NCI-H774 (cell line): ENCODE measurements at places on chromosomes 3 and 15.
A peak's percentile ranks its signal among the peaks of the same experiment; 100 is the strongest.

DNA sequence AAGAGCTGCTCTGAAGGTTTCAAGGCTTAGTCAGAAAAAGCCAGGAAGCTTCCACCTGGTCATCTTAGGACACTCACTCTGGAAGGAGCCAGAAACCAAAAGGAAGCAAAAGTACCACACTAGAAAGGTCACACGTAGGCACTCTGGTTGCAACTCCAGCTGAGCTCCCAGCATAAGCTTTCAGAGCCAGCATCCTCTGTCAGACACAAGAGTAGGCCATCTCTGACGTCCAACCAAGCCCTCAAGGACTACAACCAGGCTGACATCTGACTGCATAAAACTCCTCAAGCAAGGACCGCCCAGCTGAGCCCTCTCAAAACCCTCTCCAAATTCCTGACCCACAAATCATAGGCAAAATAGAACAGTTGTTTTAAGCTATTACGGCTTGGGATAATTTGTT, 12.8 kb downstream of the SH3BP5 start:
- DNase-seq = no peak

- no peak for DNase-seq
These were observed 41.5 kb upstream of the MFGE8 start for GRCh38 chr15:88954431-88955277.

- no peak for DNase-seq
These were observed 3.6 kb downstream of the MESD start for GRCh38 chr15:80985981-80986380.

DNA sequence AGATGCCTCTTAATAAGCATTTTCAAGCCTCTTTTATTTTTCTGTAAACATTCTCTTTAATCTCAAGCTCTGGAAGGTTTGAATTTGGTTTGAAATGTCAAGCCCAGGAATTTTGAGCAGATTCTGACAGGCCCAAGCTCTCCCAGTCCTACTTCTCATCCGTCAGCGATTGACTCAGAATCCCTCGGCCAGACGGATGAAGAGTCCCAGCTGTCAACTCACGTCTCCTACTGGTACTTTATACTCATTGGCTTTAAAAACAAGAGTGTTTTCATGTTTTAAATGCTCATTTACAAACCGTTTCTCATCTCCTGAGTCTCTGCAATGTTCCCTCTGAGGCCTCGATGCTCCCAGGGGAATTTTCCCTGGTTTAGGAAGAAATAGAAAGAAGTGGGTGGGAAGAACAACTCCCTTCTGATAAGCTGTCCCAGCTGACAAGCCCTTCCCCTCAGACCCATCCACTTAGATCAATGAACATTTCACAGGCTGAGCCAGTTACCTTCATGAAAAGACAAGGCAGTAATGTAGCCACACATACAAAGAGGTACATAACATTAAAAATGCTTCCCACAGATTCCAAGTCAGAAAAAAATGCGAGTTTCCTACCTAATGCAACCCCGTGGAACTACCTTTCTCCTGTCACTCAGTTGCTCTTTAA, 478.2 kb upstream of the DPH6 start:
- DNase-seq = no peak

DNA sequence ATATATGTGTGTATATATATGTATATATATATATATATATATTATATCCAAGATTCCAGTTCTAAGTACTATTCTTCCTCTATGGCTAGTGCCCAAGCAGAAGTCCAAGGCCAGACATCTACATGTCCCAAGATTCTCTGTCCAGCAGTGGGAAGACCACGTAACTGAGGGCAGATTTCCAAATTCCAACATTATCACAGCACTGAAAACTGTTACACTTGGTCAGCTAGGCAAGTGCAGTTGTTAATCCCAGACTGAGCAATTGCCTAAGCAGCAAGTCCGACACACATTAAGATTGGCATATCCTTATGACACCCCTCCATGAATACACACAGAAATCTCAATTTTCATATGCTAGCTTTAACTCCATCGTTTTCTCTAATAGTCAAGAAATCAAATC, 1148.5 kb downstream of the IGSF11 start:
- DNase-seq = no peak

GRCh38 chr3:33980252-33980651, 181.8 kb downstream of the PDCD6IP start:
- DNase-seq = peak; percentile 4

DNA sequence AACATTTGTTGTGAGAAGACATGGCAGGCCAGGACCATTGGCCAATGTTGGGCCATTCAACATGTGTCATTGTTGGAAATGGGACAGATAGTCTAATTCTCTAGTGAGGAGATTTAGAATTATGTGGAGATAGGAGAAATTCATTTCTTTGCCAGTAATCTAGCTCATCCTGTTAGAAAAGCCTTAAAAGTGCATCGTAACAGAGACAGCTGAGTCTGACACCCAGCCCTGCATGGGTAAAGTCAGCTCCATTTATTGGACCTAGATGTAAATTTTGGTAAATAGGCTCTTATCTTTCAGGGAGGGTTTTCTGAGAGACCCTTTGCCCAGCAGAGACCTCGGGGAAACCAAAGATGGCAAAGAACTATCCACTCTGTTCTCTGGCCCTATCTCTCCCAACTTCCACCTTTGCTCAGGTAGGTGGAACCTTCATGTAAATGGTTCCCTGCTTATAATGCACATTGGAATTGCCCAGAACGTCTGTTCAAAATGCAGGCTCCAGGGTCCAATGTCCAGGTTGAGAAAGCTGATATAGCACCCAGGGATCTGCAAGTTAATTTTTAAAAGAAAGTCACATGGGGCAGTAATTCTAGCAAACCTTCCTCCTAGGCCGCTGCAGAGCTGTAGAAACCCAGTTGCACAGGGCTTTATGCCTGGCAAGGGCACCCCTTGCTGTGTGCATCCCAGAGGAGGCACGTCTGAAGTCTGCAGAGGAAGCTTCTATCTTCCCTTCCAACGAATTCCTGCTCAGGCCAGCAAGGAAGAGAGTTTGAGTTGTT, 365.9 kb upstream of the PROK2 start:
- DNase-seq = no peak

DNA sequence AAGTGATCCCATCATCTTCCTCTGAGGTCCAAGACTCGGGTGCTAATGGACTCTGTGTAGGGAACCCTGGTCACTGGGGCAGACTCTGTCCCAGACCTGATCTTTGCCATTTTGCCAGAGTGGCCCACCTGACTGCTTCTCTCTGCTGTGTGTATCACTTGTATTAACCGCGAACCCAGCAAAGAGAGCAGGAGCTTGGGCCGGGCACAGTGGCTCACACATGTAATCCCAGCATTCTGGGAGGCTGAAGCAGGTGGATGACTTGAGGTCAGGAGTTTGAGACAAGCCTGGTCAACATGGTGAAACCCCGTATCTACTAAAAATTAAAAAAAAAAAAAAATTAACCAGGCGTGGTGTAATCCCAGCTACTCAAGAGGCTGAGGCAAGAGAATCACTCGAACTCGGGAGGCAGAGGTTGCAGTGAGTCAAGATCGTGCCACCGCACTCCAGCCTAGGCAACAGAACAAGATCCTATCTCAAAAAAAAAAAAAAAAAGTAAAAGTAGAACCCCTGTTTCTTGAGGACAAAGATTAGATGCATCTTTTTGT, 32.9 kb upstream of the CYP11A1 start:
- DNase-seq = no peak

DNA sequence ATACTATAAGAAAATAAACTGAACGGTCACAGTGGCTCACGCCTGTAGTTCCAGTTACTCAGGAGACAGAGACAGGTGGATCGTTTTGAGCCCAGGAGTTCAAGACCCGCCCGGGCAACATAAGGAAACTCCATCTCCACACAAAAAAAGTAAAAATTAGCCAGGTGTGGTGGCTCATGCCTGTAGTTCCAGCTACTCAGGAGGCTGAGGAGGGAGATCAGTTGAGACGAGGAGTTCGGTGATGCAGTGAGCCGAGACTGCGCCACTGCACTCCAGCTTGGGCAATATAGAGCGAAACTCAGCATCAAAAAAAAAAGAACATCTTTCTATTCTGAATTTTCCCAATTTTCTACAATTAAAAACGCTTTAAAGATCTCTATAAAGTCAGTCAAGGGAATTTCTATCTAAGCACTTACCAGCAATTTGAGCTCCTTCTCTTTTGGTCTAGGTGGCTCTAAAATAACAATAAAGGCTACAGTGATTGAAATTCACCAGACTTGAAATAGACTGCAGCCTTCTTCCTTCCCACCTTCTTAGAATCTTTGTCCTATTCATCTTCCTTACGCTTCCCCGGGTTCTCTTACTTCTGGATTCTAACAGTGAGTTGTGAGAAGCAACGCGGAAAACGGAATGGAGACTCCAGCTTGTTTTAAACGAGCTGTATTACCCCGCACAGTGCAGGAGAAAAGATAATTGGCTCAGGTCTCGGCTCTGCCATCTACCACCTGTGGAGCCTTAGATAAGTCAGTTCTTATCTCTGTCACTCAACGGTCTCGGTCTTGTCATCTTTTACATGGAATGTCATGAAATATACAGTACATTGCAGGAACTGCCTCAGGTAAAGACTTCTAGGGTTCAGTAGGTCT, 812 bp upstream of the SEC62 start:
- DNase-seq = peak; percentile 63

GRCh38 chr15:39575180-39575579, 5.7 kb upstream of the THBS1 start:
- DNase-seq = no peak

DNA sequence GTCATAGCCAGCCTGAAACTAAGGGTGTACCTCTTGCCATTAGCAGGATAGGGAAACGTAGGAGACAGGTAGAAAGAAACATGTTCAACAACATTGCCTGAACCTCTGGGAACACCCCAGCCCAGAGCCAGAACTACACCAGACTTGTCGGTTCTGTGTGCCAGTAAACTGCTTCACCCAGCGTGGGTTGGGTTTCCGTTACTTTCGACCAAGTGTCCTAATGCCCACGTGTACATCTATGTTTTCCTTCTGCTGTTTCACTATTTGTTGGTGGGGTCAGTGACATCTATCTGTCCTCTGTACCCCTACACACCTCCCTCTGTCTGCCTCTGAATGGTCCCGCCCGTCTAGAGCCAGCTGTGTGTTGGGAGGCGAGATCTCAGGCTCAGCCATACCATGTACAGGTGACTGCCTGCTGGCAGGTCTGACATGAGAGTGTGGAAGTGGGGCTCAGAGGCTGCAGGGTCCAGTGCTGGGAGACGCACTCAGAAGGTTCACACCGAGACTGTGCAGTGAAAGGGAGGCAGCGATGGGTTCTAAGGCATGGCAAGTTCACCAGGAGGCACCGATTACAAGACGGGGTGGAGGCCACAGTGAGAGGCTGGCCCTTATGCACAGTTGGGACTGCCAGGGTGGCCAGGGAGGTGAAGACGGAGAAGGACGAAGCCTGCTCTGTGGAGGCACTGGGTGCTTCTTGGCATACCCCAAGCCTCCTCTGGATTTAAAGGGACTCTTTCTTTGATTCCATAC, 36.4 kb downstream of the SSUH2 start:
- DNase-seq = no peak

DNA sequence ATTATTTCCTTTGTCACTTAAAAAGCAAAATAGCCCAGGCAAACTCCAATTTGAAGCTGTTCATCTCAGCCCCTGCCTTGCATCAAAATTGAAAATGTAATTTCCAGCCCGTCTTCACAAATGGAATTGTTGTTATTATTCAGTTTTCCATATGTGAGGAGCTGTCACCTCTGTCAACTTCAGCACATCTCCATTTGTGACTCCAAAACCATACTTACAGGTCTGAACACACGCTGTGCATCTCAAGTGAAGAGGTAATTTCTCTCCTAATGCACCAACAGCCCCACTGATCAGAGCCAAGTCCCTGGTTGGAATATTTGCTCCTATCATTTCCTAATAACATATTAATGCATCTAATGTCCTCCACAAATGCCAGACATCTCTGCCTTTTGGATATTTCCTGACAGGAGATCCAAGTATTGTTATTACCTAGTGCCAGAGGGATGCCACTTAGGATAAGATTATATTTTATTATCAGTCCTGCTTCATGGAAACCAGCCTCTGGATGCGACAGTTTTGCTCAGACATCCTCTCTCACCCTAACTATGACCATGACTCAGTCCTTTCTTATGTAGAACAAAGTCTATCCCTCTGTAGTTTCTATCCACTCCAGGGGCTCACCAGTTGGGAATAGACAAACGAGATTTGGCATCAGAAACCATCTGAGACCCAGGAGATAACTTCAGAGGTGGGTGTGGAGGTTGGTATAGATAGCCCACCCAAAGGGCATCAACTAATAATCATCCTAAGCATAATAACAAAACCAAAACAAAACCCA, 379.8 kb downstream of the VPS13C start:
- no peak for DNase-seq

- no peak for DNase-seq
These were observed 62.2 kb upstream of the AKAP13 start for GRCh38 chr15:85318048-85318731.

DNA sequence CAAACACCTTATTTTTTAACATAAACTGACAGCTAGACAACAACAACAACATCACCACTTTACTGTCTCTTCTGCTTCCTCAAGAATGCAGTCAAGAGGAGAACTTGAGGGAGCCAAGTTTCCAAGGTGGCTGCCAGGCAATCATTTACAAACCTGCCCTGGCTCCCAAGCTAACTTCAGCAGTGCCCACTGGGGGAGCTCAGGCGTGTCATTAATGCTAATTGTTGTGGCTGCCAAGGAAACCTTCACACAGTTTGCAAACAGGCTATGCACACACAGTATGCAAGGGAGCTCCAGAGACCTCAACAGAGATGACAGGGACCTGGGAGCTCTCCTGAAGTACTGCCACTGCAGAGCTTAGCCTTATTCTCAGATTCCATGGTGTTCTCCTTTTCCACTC, 2.1 kb downstream of the DZIP1L start:
- peak; percentile 21 for DNase-seq

GRCh38 chr3:2523281-2523836, 424.7 kb downstream of the CNTN4 start:
- DNase-seq = no peak

DNA sequence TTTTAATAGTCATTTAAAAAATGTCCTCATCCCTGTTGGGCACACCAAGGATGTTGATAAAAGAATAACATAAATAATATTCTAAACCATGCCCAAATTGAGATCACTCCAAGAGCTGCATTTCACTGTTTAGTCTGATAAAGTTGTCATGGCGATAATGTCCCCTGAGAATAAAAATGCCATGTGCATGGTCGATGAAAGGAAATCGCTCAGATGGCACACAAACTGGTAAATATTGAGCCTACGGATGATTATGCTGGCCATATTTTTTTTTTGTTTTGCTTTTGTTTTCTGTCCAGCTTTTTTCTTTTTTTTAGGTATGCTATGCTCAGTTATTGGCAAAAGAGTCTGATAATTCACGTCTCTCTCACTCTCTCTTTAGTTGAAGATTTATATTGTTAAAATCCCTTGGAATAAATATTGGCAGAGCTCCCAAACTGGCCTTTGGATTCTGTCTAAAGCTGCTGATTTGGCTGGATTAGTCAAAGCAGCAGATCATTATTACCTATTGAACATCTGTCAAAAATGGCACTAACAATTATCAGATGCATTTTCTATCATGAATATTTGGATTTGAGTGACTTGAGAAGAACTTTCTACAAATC, 643.8 kb downstream of the SQOR start:
- peak; percentile 81 for DNase-seq

DNA sequence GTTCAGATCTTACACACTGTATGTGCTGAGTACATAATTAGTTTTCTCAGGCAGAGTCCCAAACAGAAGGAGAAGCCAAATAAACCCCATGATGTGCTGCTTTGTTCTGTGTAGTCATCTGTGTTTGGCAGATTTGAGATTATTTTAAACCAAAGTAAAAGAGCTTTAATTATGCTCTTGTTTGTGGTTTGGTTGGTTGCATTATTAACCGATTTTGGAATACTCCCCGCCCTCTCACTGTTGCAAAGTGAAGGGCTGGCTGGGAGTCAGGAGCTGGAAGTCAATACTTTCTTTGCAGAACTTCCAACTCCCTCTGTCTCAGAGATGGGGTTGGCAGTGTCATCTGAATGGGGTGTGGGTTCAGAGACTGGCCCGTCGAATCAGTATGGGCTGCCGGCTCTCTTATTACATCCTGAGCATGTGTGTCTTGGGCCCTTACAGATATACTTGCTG, 34.4 kb downstream of the SLCO3A1 start:
- DNase-seq = no peak
